ENCODE measurements at places on chromosomes 3 and 15.

- no peak for DNase-seq
Observed at GRCh38 chr3:105813710-105814109, 55.1 kb downstream of the CBLB start.

- no peak for DNase-seq
Observed at GRCh38 chr15:42364529-42364928, 5.2 kb downstream of the CAPN3 start.

DNA sequence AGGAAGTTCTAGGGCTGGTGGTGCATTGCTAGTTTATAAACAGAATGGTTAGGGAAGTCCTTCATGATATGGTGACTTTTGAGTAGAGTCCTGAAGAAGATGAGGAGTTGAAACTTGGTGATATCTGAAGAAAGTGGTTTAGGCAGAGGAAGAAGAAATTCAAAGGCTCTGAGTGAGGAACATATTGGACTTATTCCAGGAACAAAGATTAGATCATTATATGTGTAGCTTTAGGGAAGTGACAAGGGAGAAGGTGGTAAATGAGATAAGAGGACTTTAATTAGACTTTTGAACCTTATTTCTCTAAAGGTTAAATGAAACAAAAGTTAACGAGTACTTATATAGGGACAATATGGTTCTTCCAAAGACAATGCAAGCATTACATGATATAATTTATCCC lies 286.7 kb downstream of the DOCK3 start:
- no peak for DNase-seq

GRCh38 chr15:78304216-78305066 lies 5.0 kb upstream of the SKIC8 start:
- no peak for DNase-seq

GRCh38 chr3:100516838-100517237 lies 24.4 kb downstream of the TMEM45A start:
- DNase-seq, result no peak

DNA sequence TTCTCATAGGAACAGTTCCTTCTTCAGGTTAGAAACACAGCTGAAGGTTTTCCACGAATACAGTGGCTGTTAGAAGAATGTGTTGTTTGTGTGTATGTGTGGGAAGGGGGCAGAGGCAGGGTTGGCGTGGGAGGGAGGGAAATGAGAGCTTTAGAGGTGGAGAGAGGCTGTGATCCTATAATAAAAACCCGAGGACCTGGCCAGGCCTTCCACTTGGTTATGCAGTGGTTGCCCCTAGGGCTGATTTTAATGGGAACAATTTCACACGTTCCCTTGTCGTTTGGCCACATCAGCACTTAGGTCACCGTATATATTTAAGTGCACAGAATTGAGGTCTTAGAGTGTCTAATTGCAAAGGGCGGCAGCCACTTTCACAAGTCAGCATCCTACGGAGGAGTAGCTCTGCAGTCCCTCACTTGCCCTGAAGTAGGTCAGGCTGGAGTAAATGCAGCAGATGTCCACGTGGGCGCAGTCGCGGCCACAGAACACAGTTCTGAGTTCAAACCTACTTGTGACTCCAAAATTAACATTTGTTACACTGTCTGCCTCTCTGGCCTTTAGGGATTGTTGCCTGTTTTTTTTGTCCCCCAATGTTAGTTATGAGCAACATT lies 85.6 kb downstream of the PDCD6IP start:
- no peak for DNase-seq

GRCh38 chr15:95025924-95026728 lies 794.8 kb downstream of the MCTP2 start:
- no peak for DNase-seq

DNA sequence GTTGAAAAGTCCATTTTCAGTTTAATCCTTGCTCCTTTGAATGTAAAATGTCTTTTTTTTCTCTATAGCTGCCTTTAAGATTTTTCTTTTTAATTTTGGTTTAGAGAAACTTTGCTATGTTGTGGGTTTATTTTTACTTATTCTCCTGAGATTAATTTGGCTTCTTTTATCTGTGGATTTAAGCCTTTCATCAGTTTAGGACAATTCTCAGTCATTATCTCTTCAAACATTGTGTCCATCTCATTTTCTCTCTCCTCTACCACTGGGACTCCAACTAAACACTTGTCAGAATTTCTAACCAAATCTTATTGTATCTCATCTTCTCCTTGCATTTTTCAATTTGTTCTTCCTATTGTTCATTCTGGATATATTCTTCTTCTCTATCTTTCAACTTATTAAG lies 12.4 kb upstream of the ITGA11 start:
- DNase-seq, result no peak

DNA sequence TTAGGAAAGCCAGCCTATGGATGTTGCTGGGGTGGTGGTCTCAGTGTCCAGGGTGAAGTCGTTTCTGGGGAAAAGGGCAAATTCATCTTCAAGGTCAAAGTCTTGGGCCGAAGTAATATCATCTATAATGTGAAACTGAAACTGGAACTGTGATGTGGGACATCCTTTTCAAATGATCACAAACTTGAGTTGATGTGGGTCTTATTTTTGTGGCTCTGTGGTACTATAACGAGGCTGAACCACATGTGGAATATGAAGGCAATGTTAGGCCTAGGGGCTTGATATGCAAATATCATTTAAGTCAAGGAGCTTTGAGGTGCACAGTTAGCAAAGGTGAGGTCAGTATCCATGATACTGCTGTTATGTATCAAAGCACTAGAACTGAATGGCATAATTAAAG lies 1.5 kb upstream of the CD200R1L start:
- DNase-seq, result no peak

DNA sequence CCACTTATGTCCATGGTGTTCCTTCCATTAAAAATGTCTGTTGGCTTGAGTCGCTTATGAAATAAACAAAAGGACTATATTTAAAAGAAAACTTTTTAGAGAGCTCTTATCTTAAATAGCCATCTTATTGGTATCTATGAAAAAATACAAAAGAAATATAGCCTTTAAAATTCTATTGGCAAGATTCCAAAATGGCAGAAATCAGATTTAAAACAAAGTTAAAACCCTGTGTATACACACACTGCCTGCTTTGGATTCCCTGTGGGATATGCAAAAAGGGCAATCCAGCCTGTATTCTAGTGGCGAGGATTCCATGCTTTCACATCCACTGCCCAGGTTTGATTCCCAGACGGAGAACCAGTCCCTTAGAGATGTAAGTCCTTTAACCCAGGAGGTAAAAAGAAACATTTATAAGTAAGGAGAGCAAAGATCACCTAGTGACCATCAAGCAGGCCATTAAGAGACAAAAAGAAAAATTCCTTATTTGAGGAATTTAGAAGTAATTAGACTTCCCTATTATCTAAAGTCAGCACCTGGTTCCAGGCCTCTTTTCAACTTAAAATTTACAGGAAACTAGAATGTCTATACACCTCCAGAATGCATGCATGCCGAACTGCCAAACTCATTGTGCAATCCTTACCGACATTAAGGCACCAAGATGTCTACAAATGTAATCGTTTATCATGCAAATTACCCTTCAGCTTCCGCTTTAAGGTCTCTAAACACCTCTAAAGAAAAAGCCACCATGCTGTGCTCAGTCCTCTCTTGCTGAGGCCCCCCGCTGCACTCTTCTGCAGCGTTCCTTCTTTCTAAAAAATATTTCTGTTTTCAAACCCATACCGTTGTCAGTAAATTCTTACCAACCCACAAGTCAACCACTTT lies 69.6 kb upstream of the STRIT1 start:
- DNase-seq, result no peak

- DNase-seq, result no peak
Observed at GRCh38 chr3:69690-70089, 126.9 kb upstream of the CHL1 start.

DNA sequence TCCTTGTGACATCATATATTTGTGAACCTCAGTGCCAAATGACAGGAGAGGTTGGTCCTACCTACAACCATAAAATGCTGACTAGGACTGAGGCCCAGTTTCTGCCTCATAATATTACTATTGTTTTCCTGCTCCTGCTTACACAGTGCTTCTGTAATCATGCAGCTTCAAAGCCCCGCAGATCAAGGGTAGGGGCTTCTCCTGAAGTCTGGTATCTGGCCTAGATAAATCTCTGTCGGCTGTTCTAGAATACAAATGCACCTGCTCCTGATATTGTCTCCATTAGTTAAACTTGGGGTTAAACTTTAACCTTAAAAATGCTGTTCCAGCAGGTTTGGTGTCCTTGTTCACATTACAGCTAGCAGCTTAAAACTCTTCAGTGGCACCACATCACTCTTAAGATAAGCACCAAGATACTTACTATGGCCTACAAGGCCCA lies 552.4 kb downstream of the TUSC7 start:
- DNase-seq, result no peak

DNA sequence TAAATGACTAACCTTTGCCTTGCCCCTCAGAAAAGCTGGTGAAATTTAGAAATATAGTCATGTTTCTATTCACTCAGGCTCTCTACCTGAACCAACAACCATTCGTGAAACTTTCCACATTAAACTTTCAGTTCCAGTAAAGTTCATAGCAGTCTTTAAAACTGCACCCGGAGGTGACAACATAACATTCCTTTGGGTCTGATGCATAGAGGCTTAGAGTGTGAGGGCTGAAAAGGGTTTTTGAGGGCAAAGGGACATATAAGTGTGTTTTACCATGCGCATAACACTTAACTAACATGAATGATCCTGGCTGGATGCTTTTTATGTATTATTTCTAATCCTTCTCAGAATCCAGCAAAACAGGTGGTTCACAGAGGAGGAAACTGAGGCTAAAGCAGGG lies 471.7 kb upstream of the MCTP2 start:
- no peak for DNase-seq

DNA sequence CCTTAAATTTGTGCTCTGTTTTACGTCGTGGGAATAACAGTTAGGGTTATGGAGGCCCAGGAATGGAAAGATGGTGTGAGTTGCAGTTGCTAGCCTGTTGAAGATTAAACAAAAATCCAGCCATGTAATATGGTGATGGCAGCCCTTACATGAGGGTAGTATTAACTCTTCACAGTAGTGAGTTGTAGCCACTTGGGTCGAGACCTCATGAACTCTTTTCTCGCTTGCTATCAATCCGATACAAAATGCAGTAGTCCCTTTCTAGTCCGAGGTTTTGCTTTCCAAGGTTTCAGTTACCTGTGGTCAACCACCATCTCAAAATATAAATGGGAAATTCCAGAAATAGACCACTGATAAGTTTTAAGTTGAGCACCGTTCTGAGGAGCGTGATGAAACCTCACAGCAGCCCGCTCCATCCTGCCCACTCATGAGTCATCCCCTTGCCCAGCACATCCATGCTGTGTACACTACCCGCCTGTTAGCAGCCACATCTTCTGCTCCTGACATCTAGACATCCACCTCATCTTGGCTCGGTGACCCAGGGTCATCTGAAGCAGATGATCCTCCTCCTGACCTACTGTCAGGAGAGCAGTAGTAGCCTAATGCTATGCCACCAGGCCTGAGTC lies 177.9 kb downstream of the CDIN1 start:
- DNase-seq, result no peak

DNA sequence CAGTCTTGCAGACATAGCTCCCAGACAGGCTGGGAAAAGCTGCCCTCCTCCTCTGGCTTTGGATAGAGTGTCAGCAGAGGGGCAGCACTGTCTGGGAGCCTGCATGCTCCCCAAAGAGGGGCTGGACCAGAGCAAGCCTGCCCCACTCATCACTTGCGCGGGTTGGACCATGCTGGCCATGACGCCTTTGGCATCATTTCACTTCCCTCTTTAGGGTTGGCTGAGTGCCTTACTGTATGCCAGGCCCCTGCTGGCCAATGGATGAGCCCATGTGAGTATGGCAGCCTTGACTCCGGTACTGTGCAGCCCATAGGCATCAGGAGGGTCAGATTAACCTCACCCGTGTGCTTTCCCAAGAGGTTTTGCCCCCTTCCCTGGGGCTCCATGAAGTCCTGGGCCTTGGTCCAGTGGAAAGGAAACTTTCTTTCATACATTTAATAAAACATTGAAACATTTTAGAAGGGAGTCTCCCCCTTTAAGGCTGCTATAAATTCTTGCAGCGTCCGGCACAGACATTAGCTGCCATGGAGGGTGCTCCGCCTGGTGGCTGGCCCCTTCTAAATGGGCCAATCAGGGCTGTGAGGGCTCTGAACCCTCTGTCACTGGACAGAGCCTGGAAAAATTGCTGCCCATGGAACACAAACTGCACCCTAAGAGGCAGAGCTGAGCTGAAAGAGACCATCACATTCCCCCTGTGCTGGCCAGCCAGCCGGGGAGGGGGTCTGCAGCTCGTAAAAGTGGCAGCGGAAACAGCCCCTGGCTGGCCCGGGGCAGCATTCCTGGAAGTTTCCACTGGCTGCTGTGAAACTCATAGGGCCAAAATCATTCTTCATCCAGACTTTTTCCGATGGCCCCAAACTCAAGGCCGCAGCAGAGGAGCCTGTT lies 20.8 kb upstream of the DUSP7 start:
- DNase-seq, result no peak

DNA sequence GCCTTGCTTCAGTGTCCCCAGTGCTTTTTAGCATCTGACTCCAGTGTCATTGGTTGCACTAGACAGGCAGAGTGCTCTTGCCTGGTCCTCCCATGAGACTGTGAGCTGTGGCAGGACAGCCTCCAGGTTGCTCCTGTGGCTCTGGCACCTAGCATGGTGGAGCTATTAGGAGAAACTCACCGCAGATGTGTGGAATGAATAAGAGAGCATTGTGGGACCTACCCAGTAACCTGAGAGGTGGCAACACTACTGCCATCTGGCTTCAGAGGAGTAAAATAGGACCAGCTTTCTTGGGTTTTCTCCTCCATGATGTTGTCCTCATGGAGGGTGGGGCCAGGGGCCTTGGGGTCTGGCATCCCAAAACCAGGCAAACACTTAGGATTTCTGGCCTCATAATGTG lies 183.6 kb downstream of the EPHB1 start:
- DNase-seq, result no peak

DNA sequence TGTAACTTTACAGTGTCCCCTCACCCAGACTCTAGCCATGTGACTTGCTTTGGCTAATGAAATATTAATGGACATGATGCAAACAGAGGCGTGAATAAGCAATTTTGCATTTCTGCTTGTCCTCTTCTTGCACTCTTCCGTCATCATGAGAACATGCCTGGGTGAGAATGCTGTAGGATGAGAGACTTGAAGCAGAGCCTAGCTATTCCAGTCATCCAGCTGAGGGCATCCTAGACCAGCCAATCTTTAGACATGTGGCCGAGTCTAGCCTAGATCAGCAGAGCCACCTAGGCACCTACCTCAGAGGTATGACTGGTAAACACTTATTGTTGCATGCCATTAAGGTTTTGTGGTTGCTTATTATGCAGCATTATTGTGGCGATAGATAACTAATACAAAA lies 450.5 kb upstream of the AZI2 start:
- DNase-seq, result no peak

- no peak for DNase-seq
Observed at GRCh38 chr3:179853176-179853575, 183.6 kb downstream of the PEX5L start.

GRCh38 chr3:52494445-52494844 lies 693 bp upstream of the STAB1 start:
- no peak for DNase-seq

DNA sequence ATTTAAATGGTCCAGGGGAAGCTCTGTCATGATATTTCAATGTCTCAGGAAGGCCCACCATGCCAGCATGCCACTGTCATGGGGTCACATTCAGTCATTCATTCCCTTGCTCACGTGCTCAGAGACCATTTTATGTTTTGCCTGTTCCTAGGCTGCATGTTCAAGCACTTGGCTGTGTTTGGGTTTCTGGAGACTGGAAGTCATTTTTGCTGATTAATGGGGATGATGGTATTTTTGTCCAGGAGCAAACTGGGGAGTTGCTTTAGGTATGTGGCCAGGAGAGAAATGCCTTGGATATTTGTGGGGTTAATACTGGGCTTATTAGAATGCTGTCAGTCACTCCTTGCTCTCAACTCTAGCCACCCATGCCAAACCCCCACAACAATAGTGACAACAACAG lies 303.5 kb downstream of the PTPRG start:
- DNase-seq, result no peak
